ENCODE measurements at places on chromosomes 7 and 10.

- no peak for DNase-seq
Observed at GRCh38 chr7:47196106-47196645, 385.7 kb downstream of the TNS3 start.

GRCh38 chr10:65041307-65041706 lies 1520.1 kb downstream of the REEP3 start:
- DNase-seq = no peak

GRCh38 chr7:114507381-114507780 lies 92.8 kb downstream of the FOXP2 start:
- DNase-seq = no peak

DNA sequence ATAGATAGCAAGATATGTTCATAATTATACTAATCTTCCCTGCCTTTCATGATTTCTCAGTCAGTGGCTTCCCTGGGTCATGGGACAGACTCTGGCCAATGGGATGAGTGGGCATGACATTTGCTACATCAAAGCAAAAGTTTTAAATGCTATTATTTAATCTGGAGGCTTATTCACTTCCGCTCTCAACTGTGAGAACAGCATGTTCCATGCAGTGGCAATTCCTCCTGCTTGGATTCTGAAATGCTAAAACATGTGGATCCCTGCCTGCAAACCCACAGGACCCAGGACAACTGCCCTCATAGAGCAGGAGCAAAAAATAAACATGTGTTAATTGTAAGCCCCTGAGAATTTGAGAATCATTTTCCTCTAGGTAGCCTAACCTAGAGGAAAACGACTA lies 1412.4 kb upstream of the CELF2 start:
- DNase-seq = no peak

DNA sequence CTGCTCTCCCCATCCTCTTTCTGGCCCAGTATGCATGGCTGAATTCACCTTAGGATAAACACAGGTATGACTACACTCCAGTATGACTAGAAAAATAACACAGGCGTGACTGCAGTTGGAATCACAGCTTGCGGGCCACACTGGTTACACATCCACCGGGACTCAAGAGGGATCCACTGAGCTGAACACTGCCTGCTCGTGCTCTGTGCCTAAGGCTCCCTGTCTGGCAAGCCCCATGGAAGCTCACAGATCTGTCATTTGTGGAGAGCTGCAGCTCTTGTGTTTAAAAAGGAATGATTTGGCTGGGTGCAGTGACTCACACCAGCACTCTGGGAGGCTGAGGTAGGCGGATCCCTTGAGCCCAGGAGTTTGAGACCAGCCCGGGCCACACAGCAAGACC lies 26.8 kb downstream of the VOPP1 start:
- no peak for DNase-seq

- DNase-seq = no peak
Observed at GRCh38 chr7:152925412-152926147, 166.0 kb downstream of the ACTR3B start.
